SK-MEL-5 (cell line): ENCODE measurements at places on chromosomes 7 and 10.
A peak's percentile ranks its signal among the peaks of the same experiment; 100 is the strongest.

DNA sequence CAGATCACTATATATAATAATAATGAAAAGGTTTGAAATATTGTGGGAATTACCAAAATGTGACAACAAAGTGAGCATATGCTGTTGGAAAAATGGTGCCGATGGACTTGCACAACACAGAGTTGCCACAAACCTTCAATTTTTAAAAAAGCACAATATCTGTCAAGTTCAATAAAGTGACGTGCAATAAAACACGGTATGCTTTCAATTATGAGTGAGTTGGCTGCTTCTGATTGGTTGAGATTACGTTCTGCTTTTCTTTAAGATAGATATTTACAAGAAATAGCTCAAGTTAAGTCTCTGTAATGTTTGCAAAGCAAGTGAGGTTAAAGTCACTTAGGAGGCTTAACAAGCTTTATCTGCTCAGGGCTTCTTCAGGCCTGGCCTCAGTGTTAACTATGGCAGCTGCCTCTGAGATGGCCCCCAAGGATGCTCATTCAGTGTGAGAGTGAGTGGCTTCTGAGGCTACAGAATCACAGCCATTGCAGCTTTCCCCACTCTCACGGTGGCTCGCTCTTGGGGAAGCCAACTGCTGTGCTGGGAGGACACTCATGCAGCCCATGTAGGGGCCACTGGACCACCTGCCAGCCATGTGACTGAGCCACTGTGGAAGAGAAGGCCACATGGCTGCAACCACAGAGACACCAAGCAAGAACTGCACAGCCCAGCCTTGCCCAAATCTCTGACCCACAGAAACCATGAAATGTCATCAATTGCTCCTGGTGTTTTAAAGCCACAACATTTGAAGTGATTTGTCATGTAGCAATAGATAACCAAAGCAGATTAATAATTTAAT lies 78.3 kb upstream of the TMEM72 start:
- no peak for DNase-seq

DNA sequence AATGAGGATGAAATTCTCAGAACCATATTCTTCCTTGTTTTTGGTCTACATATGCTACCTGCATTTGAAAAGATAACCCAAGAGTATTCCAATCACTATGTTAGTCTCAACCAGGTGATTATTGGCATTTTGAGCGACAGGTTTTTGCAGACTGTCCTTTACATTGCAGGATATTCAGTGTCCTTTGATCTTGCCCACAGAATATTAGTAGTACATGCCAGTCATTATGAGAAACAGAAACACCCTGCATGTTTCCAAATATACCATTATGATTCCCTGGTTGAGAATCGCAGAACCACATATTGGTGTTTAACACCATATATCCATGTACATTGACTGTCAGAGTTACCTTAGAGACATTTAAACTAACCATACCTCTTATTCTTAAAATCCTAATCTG lies 30.6 kb downstream of the TMEM243 start:
- DNase-seq = no peak

GRCh38 chr10:11595395-11595692 lies 16.1 kb downstream of the USP6NL start:
- DNase-seq = no peak

- DNase-seq = peak; percentile 32
Measured at GRCh38 chr10:63133821-63134557, 861 bp downstream of the NRBF2 start.

- no peak for DNase-seq
Measured at GRCh38 chr10:37390926-37391325, 265.5 kb downstream of the ANKRD30A start.

- no peak for DNase-seq
Measured at GRCh38 chr10:70250961-70251680, 17.9 kb upstream of the PPA1 start.

- DNase-seq = peak; percentile 61
Measured at GRCh38 chr7:85156661-85157208, 30.1 kb downstream of the SEMA3D start.

GRCh38 chr10:123766012-123766411 lies 99.9 kb downstream of the GPR26 start:
- no peak for DNase-seq

- DNase-seq = peak; percentile 70
Measured at GRCh38 chr10:106711313-106711906, 453.1 kb downstream of the SORCS1 start.

DNA sequence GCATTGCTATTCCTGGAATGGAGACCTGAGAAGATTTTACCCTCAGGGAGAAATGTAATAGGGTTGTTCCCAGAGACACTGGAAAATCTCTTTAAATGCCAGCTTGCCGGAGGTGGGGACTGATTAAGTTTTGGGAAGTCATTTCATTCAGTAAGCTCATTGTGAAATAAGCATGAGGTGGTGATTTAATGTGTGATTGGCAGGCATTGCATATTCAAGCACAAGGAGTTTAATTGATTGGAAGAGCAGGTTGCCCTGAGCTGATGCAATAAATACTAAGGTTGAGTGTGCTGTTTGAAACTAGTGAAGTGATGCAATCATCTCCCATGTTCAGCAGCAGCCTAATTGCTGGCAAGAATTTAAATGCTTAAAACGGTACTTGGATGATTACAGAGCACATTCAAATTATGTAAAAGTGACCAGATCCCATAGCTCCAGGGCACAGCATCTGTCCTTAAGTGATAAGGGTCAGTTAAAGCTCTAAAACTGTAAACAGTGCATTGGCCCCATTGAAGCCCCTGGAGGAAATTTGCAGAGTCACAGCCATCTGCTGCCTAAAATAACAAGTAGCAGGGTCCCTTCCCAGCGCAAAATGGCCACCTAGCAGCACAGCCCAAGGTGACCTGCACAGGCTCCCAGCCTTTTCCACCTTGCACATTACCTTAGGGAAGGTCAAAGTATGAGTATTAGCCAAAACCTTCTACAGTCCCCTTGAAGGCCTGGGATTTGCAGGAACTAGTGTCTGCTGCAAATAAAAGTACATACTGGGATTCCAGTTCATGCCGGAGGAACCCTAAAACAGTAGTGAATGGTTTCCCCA lies 92.1 kb downstream of the CCDC71L start:
- DNase-seq = peak; percentile 99

- no peak for DNase-seq
Measured at GRCh38 chr7:105677817-105678573, 96.7 kb upstream of the EFCAB10 start.

GRCh38 chr10:28431139-28431538 lies 101.8 kb upstream of the WAC start:
- no peak for DNase-seq

DNA sequence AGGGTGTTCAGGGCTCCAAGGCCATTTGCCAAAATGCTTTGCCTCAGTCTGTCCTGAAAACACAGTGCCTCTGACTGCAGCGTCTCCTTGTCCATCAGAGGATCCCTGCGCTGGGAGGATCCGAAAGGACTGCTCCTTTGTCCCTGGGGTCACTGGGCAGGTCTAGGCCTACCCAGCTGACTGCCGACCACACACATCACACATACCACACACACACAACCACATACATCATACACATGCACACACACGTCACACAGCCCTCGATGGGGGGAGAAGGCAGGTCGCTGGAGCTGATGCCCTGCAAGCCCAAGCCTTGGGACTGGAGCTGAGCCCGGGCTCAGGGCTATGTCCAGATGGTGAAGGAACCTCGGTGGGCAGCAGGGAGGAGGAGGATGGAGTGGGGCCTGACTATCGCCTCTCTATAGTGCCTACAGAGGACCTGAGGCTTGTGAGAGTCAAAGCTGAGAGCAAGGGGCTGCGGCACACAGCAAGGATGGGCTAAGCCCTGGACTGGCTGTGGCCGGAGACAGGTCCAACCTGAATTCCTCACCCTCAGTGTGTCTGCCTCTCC lies 29.1 kb downstream of the GPRIN2 start:
- DNase-seq = no peak

DNA sequence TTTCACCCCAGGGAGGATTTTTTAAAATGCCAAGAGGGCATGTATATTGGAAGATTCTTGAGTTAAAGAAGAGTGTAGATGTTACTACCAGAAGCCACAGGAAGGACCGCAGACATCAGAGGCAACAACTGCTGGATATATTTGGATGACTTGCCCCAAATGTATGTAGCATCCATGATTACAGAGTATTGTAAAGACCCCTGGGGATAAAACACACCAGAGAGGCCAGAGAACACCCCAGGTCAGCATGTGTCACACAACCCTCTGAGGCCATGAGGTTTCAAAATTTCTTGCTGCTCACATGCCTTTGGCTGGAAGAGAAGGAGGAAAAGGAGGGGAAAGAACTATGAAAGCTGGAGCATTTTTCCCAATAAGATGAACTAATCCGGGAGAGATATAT lies 108.0 kb upstream of the LSM8 start:
- DNase-seq = no peak

DNA sequence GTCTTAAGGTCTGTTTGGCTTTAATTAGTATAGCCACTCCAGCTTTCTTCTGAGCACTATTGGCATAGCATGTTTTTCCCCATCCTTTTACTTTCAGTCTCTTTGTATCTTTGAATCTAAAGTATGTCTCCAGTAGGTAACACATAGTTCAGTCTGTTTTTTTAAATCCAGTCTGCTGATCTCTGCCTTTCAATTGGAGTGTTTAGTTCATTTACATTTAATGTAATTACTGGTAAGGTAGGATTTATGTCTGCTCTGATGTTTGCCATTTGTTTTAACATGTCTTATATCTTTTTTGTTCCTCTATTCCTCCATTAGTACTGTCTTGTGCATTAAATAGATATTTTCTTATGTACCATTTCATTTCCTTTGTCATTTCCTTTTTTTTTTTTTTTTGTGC lies 72.5 kb downstream of the EXOC6 start:
- DNase-seq = no peak

GRCh38 chr10:110364531-110364937 lies 59.8 kb upstream of the SMNDC1 start:
- no peak for DNase-seq

- no peak for DNase-seq
Measured at GRCh38 chr7:142771353-142771723, 568 bp downstream of the PRSS2 start.

DNA sequence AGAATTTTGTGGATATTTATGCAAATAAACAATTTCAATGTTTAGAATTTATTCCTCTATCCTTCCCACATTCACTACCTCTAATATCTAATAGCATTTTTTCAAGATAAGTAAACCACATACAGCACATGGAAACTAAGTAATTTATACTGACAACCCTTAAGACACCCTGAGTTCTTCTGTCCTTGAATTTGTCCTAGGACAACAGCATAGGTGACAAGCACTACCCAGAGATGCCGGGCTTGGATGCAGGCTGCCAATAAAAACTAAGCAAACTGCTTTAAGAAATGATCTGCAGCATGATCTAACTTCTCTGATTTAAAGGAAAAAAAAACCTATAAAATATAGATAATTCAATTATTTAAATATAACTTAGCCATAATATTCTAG lies 22.7 kb downstream of the NT5C3A start:
- DNase-seq = no peak

DNA sequence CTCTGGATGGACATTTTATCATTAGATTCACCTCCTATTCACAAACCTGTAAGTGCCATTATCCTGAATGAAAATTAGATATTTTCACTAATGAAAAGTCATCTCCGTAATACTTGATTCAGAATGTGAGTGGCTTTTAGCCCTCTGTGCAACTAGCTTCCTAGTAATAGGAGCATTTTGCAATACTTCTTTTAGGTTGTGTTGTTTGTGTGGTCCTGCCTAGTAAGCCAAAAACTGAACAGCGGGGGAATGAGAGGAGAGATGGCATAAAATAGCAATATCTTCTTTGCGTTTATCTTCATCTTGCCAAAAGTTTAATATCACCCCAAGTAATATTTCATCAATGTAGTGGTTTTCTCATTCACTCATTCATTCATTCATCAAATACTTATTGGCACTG lies 507.5 kb upstream of the CELF2 start:
- no peak for DNase-seq

DNA sequence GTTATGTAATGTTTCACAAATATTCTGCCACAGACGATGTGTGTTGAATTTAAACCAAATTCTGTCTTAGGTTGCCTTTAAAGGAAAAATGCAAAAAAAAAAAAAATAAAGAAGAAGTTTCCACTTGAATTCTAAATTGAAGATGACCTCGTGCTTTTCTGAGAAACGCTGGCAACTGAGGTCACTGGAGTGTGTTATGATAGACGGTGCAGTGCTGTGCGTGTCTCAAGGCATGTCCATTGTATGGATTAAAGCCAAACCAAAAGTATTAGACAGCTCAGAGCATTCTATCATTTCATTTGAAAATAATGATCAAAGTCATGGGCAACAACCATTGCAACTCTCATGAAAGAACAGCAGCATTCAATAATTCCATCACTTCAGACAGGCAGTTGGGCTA lies 483.9 kb downstream of the GRM8 start:
- no peak for DNase-seq

- DNase-seq = no peak
Measured at GRCh38 chr7:12174931-12175330, 36.2 kb upstream of the TMEM106B start.

- DNase-seq = no peak
Measured at GRCh38 chr7:158111049-158111751, 476.4 kb downstream of the PTPRN2 start.

DNA sequence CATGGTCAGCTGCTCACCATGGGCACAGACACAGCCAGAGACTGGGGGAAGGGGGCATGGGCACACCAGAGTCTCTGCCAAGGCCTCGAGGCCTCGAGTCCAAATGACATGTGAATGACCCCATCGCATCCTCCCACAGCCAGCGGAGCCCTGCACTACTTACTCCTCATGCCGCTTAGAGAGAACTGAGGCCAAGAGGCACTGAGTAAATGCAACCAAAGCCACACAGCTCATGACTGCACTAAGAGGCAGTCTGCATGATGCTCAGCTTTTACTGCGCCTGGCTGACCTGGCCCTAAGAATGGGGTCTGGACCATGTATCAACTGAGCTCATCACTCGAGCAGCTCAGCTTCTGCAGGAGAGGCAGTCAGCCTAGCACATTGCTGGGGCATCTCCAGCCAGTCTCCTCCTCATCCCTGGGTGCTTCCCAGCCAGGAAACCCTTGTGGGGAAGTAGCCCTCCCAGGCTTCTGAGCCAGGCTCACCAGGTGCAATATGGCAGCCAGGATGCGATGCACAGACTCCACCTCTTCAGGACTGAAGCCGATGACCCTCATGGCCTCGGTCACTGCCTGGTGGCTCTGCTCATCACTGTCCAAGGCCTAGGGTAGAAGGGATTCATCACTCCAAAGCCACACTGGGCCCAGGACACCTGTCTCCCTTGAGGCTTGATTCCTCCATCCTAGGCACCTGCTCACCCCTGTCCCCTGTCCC lies 7.5 kb downstream of the MYO1G start:
- DNase-seq = no peak

DNA sequence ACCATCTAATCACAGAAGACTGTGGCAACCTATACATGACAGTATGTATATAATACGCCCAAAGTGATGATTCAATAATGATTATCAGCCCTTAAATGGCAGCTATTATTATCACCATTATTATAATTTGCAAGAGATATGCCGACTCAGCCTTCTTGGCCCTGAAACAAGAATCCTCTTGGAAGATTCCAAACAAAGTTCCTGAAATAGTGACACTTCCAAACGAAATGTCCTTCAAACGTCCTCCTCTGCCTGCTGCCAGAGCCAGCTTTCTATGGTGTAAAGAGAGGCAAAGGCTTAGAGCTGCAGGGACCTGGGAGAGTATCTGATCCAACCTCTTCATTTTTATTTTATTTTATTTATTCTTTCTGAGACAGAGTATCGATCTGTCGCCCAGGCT lies 36.0 kb downstream of the NRAP start:
- DNase-seq = no peak

- no peak for DNase-seq
Measured at GRCh38 chr10:129614341-129614740, 147.3 kb downstream of the MGMT start.

GRCh38 chr10:79111427-79111826 lies 42.7 kb downstream of the ZMIZ1 start:
- no peak for DNase-seq

GRCh38 chr7:130903358-130903974 lies 169.5 kb upstream of the KLF14 start:
- peak; percentile 93 for DNase-seq
